ENCODE measurements at places on chromosomes 1 and 21.

DNA sequence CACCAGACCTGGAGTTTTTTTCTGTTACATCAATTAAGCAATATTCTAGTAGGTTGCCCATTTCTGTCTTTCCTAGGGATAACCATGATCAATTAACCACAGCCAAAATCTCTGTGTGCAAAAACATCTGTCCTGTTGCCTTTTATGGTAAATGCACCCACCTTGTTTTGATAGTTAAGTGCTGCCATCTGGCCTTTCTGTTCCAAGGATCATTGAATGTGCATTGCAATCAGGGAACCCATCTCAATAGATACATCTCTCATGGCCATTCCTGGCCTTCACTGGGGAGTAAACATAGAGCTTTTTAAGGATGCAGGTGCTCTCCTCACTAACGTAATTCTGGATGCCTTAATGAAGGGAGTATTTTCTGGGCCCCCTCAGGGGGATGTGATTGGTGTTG lies 111.8 kb upstream of the KIAA1614 start:
- DNase-seq: no peak

DNA sequence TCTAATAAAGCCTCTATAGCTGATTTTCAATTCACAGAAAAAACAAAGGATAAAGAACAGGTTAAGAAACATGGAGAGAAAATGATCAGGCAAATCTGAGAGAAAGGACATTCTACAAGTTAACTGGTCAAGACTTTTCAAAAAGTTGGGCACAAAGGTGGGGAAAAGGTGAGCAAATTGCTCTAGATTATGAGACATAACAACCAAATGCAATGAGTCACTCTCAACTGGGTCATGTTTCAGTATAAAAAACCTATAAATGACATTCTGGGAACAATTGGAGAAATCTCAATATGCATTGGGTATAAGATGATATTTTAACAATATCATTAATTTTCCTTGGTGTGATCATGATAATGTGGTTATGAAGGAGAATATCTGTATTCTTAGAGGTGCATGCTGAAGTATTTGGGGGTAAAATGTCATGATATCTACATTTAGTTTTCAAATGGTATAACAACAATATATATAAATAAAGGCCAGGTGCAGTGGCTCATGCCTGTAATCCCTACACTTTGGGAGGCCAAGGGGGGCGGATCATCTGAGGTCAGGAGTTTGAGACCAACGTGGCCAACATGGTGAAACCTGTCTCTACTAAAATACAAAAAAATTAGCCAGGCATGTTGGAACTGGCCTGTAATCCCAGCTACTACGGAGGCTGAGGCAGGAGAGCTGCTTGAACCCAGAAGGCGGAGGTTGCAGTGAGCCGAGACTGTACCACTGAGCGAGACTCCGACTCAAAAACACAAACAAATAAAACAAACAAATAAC lies 27.0 kb downstream of the ANKRD13C start:
- no peak for DNase-seq

DNA sequence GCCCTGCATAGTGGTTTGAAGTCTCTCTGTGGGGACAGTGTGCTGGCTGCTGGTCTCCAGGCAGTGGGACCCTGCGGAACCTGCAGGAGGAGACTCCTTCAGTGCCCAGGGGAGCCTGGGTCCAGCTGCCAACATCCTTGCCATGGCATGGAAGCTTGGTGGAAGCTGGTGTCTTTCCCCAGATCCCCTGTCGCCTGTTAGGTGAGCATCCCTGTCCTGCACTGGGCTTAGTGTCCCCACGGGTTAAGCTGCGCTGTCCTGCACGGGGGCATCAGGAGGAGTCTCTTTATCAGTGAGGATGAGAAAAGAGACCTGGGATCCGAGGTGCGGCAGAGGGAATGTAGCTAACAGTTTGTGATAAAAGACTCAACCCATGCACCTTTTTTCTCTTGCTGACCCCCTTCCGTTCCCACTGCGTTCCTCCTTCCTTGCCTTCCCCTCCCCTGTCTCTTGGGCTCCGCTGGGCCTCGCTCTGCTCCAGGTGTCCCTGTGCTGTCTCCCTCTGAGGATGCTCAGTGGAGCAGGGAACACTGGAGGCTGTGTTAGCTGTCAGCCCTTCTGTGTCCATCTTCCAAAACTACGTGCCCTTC lies 59.3 kb downstream of the SLC37A1 start:
- DNase-seq: no peak

- no peak for DNase-seq
These were observed 74.0 kb downstream of the DMRTA2 start for GRCh38 chr1:50349242-50349565.

- no peak for DNase-seq
These were observed 626 bp upstream of the HLCS start for GRCh38 chr21:36966821-36967768.

GRCh38 chr1:239112101-239112935 lies 274.1 kb upstream of the CHRM3 start:
- no peak for DNase-seq

DNA sequence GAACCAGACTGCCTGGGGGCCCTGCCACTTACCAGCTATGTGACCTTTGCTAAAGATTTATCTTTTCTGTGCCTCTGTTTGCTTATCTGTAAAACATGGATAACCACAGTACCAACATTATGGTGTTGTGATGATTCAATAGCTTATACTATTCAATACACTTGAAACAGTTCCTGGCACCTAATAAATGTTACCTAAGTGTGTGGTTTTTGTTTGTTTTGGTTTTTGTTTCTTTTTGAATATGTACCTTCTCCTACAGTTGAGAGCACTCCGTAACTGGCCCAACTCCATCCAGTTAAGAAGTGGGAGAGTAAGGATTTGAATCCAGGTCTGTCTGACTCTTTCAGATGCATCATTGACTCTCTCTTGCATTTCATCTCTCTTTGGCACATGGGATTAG lies 125.8 kb upstream of the C8B start:
- DNase-seq: no peak

- no peak for DNase-seq
These were observed 74.6 kb downstream of the CAMK2N1 start for GRCh38 chr1:20411196-20411980.

- no peak for DNase-seq
These were observed 17.1 kb downstream of the VN1R5 start for GRCh38 chr1:247273013-247273412.

DNA sequence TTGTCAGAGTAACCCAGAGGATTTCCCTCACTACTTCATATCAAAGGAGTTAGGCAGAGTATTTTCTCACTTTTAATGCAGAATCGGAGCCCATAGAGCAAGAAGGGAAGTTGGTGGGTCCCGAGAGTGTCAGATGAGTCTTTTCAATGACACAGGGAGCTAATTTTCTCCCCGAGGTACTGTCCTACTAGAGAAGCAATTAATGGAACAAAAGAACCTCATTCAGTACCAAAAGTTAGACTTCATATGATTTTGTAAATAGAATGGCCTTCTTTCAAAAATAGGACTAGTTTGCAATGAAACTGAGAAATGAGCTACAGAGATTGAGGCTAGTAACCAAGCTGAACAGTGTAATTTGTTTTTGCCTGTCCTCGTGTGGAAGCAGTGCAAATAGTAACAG lies 3.9 kb downstream of the NCAM2 start:
- no peak for DNase-seq

- no peak for DNase-seq
These were observed 22.5 kb upstream of the GPR157 start for GRCh38 chr1:9151328-9151860.

- DNase-seq: no peak
These were observed 76.1 kb upstream of the C8B start for GRCh38 chr1:57041901-57042300.

GRCh38 chr1:183498342-183498991 lies 26.2 kb downstream of the SMG7 start:
- DNase-seq: no peak

DNA sequence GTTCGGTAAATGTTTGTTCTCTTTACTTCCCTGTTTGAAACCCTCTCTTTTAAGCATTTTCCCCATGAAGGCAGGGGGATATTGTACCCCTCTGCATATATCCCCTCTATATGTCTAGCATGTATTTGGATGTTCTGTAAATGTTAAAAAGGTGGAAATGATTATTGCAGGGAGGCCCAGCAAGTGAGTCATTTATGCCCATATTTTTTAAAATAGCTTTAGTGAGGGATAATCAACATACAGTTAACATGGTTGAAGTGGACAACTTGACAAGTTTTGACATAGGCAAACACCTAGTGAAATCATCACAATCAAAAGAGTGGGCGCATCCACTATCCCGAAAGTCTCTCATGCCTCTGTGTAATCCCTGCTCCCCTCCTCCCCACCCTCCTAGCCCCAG lies 20.8 kb upstream of the RGS16 start:
- no peak for DNase-seq

- no peak for DNase-seq
These were observed 21.9 kb upstream of the NEK2 start for GRCh38 chr1:211697356-211697755.

DNA sequence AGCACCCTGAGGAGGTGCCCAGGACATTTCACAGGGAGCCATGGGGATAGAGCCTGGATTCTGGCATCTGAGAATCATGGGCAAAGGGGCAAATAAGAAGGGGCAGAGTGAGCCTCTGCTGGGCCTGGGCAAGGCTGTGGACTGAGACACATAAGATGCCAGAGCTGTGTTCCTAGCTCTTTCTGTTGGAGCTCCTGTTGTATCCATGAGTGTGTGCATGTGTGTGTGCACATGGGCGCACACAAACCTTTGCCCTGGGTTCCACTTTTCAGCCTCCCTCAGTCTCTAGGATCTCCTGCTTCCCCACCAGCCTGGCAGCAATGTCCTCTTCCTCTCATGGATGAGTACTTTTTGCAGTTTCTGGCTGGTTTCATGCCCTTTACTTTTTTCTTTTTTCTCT lies 44.0 kb downstream of the ATF3 start:
- no peak for DNase-seq

DNA sequence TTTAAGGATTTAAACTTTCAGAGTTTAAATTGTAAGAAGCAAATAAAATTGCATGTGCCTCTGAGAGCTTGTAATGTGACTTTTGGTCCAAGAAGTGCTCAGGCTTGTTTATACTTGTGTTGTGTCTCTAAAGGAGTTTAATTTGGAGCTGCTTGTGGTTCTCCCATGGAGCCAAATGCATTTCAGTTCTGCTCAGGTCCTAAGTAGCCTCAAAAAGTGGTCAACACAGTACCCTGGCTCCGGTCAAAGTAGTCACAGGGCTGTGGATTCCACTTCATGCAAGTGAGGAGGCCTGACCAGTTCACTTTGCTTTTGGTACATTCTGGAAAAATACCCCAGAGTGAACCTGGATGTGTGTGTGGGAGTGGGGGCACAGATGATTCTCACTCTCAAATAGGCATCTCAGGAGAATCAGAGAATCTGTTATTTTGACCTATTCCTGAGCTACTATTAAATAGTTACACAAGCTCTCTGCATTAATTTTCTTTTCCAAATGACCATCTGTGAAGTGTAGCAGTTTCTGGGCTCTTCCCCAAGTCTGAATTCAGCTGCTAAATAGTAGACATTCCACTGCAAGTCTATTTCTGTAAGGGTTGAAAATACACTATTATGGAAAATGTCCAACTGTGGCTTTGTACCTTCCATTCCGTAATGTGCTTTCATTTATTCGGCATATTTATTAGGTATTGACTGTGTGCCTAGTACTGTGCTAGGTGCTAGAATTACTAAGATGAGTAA lies 31.7 kb upstream of the AGO1 start:
- DNase-seq: no peak

GRCh38 chr1:115280064-115280463 lies 58.0 kb downstream of the NGF start:
- no peak for DNase-seq

GRCh38 chr1:2233997-2234761 lies 6.1 kb downstream of the SKI start:
- DNase-seq: peak; percentile 51

GRCh38 chr21:38171723-38172344 lies 85.0 kb upstream of the KCNJ15 start:
- no peak for DNase-seq

DNA sequence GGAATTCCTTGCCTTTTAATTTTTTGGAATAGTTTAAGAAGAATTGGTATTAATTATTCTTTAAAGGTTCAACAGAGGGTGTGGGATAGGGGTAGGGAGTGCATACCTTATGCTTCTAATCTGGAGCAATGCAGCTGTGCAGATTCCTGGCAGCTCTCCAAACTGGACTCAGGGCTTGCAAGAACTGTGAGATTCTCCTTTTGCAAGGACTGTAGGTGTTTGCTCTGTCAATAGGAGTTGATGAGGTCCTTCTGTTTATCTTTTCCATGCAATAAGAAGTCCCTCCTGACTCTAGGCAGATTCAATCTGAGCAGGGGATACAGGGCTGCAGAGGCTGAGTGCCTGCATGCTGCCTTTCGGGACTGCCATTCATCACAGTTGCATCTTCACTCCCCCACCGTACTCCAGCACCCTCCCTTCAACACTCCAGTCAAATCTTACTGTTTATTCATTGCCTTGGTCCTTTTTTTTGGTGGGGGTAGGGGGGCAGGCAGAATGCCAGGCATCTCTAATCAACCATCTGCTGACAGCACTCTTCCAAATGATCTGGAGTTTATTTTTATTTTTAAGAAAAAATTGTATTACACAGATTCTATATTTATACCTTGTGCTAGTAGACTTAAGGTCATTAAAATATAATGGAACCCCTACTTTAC lies 122.3 kb downstream of the DISC1 start:
- no peak for DNase-seq

DNA sequence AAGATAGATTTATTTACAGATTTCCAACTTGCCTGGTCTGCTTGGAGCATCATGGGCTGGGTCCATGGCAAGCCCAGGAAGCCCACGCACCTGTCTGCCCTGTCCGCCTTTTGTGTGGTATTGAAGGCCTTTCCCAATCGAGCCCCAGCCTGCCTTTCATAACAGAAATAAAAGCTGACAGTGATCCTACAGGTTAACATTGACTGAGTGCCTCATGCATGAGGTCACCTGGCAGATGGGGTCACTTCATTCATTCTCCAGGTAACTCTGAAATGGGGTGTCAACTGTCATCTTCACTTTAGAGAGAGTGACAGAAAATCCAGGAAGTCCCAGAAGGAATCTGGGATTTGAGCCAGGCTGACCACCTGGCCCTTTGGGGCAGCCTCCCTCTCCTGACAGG lies 36.3 kb upstream of the CASZ1 start:
- DNase-seq: no peak

- DNase-seq: no peak
These were observed 24.3 kb upstream of the IKBKE start for GRCh38 chr1:206445911-206446356.

DNA sequence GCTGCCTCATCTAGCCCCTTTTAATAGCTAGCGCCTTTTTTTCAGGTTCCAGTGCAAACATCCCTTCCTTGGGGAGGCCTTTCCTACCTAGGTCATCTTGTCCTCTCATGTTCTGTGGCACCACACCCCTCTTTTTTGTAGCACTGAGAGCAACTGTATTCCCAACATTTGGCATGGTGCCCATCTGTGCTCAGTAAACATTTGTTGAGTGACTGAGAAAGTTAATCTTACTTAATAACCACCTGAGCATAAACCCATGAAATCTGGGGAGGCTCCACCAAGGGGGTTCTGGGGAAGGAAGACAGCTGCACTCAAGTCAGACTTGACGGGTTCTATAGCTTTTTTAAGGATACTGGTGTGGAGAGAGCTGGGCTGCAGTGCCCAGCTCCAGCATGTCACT lies 90.0 kb downstream of the NOS1AP start:
- no peak for DNase-seq

- no peak for DNase-seq
These were observed 28.6 kb downstream of the TMEM53 start for GRCh38 chr1:44645476-44646244.

All from stimulated activated CD4-positive, alpha-beta T cell treated with anti-CD3 and anti-CD28 coated beads, Interleukin-4, amount 100 ng/mL, for 4 hours (primary cell).